NCI-H2029 treated with DMSO at 0.1 percent for 48 hours (cell line): ENCODE measurements at places on chromosomes 11 and 22.

DNA sequence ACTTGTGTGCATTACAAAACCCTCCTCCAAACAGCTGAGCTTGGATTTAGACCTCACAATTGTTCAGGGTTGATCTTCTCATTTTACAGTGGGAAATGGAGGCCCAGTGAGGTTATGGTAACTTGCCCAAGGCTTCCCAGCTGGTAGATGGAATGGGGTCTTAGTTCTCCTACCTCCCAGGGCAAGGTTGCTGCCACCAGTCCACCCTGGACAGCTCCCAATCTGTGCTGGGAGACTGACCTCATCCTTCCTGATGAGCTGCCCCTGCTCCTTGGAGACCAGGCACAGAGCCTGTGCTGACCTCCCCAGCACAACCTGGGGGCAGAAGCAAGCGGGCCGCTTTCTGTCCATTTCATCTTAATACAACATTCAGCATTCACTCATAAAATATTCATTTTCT, 190.7 kb downstream of the ST3GAL4 start:
- DNase-seq: no peak

- no peak for DNase-seq
Measured at GRCh38 chr11:110295531-110296225, 736 bp downstream of the RDX start.

- no peak for DNase-seq
Measured at GRCh38 chr11:85044911-85045310, 582.2 kb downstream of the DLG2 start.

DNA sequence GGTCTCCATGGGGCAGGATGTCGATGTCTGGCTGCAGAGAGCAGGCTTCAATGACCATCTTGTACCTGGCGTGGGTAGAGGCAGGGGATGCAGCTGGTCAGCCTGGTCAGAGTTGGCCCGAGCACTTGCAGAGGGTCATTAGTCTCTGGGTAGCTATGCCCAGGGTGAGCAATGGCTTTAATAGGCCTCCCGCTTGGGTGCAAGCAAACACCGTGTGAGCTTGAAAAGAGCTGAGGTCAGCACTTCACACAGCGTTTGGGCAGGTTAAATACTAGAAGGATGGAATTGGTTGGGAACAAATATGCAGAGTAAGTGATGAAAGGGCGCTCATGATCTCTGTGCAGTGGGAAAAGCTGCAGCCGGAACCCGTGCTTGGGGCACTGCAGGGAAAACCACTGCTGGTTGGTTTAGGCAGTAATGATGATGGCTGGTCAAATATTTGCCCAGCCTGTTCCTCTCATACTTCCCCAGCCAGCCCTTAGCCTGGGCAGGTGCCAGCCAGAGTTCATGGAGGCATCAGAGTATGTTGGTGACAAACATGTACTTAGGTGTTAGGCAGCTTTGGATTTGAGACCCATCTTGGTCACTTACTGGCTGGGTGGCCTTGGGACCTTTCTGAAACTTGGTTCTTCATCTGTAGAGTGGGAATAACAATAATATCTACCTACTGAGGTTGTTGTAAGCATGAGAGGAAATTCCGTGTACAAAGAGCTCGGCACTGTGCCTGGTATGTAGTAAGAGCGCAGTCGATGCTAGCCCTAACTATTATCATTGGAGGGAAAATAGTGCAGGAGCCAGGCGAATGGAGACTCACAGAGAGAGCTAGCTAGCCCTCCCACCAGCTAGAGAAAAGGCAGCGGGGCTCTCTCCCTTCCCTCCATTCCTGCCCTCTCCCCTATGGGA, 25.2 kb upstream of the KCNJ11 start:
- DNase-seq: peak; percentile 90

- DNase-seq: no peak
Measured at GRCh38 chr11:129935723-129936122, 40.3 kb upstream of the NFRKB start.

GRCh38 chr22:38086001-38086845, 2.2 kb upstream of the SLC16A8 start:
- DNase-seq: no peak

- DNase-seq: no peak
Measured at GRCh38 chr11:44382118-44382517, 72.2 kb upstream of the ALX4 start.

DNA sequence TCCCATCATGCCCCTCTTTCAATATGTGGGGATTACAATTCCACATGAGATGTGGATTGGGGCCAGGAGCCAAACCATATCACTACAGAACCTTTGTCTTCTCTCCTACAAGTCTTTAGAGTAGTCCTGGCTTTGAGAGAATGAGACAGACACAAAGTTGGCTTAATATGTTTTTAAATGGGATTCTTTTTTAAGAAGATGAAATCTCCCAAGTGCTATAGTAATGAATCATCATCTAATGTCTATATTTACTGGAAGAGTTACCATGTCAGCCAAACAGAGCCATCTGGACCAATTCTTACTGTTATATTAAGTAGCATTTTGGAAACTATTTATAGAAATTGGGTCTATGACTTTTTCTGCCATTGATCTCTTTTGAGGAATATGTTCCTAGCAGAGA, 38.1 kb upstream of the CARD18 start:
- DNase-seq: no peak
